Calu3 (cell line): ENCODE measurements at places on chromosomes 6 and 20.
A peak's percentile ranks its signal among the peaks of the same experiment; 100 is the strongest.

DNA sequence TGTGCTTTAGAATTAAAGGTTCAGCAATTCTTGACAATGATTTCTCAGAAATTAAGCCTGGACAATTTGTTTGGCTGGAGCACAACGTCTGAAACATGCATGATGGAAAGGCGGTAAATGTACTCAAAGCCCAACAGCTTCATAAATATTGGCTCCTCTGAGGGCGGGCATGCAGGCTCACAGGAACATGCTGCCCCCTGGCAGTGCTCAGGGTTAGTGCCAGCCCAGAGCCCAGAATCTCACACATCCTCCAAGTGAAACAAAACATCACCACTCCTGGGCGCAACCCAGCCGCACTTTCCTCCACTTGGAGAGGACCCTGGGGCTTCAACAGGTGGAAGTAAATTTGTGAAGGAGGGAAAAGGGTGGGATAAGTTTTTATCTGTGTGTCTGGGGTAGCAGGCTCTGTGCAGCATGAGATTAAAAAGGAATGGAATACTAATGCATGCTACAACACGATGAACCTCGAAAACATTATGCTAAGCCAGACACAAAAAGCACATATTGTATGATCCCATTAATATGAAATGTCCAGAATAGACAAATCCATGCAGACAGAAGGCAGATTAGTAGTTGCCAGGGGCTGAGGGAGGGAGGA is 54.1 kb upstream of the PTPRT start:
- peak; percentile 43 for DNase-seq

DNA sequence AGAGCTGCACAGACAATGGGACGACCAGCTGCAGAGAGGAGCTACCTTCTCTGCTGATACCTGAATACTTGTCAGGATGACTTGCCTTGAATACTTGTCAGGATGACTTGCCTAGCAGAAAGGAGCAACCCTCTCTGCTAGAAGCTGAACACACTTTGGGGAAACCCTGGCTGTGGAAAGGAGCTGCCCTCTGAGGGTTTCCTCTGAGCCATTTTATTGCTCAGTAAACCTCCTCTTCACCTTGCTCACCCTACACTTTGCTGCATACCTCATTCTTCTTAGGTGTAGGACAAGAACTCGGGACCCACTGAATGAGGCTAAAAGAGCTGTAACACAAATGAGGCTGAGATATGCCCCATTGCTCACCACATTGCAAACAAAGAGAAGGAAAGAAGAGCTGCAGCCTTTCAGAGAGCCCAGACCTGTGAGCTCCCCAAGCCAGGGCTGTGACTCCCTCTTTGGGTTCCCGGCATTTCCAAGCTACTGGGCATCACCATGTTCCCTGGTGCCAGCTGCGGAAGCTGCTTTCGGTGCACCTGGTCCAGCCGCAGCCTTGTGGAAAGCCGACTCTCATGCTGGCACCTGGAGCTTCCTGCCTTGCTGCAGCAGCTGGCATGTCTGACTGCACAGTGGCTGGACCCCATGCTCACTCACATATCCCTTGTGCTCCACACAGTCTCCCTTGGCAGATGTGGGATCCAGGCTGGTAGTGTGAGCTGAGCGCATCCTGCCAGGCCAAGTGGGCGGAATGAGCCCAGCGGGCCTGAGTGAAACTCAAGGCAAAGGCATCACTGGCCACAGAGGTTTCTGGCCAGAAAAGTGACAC is 106.7 kb upstream of the AHI1 start:
- DNase-seq: no peak

GRCh38 chr6:15375638-15376290 is 129.9 kb downstream of the JARID2 start:
- no peak for DNase-seq

GRCh38 chr20:17667445-17667844 is 14.6 kb downstream of the RRBP1 start:
- no peak for DNase-seq

- DNase-seq: peak; percentile 12
These were observed 438.4 kb upstream of the SPTLC3 start for GRCh38 chr20:12570371-12570770.

DNA sequence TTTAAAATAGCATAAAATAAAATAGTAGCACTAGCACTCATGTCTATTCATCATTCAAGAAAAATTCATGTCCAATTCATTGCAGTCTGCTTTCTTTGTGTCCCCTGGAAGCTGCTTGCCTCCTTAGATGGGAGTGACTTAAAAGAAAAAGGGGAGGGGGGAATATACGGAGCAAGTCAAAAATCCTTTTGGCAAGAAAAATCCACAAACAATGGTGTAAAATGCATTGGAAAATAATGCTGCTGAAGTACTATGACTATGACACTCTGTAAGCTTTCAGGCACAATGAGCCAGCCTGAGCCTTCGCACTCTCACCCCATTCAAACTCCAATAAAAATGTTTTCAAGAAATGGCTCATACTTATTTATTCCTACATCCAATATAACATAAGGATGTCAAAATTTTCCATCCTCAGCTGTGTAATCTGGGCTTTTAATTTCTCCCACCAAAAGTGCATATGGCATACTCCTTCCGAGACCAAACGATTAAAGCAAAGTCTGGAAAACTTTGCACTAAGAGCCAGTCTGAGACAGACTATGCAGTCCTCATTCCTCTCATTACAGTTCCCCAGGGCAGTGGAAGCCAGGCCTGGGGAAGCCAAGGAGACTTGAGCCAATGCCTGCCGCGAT is 790 bp downstream of the NEDD9 start:
- no peak for DNase-seq

DNA sequence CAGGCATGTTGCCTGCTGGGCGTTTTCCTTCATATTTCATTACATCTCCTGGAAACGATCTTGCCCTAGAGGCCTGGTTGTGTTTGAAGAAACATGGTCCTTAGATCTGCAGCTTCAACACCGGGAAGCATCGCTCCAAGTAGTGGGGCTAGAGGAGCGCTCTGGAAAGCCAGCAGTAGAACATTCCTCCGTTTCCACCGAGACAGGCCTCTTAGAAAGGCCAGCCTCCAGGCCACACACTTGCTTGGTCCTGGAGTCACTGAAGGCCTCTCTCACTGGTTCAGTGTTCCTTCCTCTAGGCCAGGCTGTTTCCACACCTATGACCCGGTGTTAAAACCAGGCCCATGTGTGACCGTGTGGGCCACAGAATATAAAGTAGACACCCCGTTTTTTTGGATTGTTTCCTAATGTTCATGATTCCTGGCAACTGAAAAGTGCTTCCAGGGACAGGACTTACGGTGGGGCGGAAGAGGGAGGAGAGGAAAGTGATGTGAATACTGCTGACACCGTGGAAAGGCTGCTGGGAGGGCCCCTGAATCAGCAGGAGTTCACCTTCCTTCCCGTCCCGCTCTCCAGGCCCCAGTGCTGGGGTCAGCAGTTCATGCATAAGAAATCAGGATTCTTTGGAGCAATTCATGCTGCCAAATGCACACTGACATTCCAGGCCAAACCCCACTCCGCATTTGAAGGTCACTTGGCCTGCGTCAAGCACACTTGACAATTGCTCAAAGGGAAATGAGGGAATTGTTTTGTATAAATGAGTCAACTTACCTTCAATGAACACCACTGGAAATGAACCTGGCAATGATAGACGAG is 83.8 kb downstream of the IYD start:
- no peak for DNase-seq

DNA sequence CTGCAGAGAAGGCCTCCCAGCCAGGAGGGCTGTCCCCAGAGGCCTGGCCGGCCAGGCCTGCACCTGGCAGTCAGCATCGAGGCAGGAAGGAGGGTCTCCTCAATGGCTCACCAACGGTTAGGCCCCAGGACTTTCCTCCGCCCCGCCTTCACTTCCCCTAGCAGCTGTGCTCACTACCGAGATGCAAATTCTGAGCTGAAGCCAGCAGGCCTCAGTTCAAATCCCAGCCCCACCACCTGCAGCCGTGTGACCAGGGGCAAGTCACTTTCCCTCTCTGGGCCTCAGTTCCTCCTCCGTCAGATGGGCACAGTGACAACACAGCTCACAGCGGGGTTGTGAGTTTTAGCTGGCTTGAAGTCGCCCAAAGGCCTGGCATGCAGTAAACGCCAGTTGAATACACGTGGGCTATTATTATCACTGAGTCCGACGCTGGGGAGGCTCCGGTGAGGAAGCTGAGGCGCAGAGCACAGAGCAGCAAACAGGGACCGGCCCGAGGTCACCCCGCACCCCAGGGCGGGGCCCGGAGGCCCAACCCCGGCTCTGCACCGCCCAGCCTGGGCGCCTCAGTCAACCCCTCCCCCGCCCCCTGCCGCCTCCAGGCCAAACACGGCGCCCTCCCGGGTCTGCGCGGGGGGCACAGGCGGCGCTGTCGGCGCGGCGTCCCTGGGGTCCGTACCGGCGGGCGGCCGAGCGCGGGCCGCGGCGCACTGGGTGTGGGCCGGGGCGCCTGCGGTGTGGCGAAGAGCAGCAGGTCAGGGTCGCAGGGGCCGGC is 671 bp downstream of the E2F1 start:
- peak; percentile 74 for DNase-seq

DNA sequence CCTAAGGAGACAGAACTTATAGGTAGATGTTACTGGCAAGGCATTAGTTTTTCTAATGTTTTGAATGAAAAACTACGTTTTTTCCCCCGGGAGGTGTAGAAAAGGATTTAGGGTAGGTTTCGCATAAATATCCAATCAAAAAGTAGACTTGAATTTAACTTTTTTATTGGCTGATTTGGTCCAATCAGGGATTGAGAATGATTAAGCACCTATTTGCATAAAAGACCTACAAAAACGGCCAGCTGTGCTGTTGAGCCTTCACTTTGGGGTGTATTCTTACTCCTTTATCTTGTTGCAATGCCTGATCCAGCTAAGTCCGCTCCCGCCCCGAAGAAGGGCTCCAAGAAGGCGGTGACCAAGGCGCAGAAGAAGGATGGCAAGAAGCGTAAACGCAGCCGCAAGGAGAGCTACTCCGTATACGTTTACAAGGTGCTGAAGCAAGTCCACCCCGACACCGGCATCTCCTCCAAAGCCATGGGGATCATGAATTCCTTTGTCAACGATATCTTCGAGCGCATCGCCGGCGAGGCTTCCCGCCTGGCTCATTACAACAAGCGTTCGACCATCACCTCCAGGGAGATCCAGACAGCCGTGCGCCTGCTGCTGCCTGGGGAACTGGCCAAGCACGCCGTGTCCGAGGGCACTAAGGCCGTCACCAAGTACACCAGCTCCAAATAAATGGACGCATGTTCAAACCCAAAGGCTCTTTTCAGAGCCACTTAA is 113.5 kb upstream of the BTN3A2 start:
- DNase-seq: peak; percentile 79

GRCh38 chr6:94362061-94362864 is 942.9 kb upstream of the EPHA7 start:
- no peak for DNase-seq

DNA sequence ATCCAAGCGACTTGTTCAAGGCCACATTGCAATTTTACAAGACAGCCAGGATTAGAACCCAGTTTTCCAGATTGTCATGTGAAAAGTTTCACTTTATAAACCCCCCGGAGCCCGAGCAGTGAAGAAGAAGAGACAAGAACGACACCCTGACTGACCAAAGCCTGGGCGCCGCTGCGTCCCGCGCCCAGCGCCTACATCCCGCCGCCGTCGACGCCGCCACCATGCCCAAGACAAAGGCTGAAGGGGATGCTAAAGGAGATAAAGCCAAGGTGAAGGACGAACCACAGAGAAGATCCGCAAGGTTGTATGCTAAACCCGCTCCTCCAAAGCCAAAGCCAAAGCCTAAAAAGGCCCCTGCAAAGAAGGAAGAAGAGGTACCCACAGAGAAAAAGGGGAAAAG is 27.1 kb upstream of the GJA1 start:
- DNase-seq: no peak

DNA sequence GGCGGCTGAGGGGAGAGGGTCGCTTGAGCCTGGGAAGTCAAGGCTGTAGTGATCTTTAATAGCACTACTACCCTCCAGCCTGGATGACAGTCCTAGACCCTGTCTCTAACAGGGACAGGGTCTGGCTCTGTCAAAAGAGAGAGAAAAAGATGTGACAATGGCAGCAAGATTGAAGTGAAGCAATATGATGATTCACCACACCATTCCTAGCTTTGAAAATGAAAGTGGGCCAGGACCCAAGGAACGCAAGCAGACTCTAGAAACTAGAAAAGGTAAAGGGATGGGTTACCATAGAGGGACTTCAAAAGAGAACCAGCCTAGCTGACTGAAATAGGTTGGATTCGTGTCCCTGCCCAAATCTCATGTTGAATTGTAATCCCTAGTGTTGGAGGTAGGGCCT is 426.9 kb downstream of the HTR1B start:
- DNase-seq: no peak

- DNase-seq: no peak
These were observed 59.4 kb downstream of the GNAS-AS1 start for GRCh38 chr20:58791286-58791685.

GRCh38 chr6:106178900-106179299 is 92.8 kb downstream of the PRDM1 start:
- no peak for DNase-seq

DNA sequence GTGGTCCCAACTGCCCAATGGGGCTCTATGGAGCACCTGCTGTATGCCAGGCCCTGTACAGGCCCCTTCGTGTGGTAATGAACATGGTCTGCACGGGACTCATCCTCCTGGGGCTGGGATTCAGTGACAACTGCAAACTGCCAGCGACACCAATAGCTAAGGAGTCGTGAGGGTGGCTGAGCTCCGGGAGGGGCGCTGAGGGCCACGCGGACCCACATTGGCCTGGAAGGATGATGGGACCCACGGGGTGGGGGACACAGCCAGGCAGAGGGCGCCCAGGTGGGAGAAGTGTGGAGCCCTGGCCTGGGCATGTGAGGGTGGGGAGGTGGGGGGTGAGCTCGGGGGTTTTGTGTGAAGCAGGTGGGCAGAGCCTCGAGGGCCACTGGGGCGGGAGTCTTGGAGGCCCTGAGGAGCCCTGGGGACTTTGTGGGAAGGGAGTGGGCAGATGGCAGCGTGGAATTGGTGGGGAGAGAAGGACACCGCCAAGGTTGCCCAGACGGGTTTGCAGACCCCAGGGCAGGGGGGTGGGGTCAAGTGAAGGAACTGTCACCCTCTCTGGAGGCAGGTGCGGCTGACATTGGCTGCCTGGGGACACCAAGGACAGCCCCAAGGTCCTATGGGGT is 22.5 kb downstream of the GATA5 start:
- DNase-seq: no peak

GRCh38 chr6:108673602-108674001 is 112.9 kb downstream of the FOXO3 start:
- peak; percentile 68 for DNase-seq

- no peak for DNase-seq
These were observed 104.1 kb downstream of the COL9A1 start for GRCh38 chr6:70198785-70199184.

DNA sequence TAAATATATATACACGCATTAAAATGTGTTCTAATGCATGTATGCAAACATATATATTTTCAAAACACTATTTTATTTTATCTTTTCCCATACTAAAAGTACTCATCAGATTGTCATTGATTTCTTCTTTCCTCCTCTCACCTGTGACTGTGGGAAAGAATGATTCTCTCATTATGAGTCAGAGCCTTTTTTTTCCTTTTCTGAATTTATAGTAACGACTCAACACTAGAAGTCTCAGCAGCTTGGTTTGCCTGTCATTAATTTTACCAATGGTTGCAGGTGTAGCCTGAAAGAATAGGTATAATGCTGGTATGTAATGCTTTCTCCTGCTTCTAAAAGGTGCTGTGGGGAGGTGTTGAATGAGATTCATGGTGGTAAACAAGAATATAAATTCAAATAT is 328.7 kb downstream of the UTRN start:
- no peak for DNase-seq

GRCh38 chr6:26224940-26225847 is 138.0 kb downstream of the HFE start:
- DNase-seq: no peak
